ENCODE measurements at places on chromosomes 1 and 21.

- DNase-seq, result no peak
These were observed 1383.7 kb downstream of the MRPL39 start for GRCh38 chr21:24223624-24224023.

DNA sequence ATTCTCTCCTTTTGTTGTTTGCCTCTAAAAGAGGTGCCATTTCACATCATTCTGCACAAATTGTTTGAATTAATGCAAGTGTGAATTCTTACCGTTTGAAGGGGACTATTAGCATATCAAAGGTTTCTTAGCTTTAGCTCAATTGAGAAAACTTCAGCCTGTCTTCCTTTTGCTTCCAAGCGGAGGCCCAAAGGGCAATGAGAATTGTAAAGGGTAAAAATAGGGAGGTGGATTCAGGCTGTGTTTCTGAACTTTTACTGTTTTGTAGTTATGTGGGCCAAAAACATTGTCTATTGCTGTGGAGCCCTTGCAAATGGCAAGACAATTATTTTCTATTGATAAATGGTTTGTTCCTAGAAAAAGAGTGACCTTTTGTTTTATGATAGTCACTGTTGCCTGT is 3.6 kb downstream of the ADGRL2 start:
- DNase-seq, result no peak

DNA sequence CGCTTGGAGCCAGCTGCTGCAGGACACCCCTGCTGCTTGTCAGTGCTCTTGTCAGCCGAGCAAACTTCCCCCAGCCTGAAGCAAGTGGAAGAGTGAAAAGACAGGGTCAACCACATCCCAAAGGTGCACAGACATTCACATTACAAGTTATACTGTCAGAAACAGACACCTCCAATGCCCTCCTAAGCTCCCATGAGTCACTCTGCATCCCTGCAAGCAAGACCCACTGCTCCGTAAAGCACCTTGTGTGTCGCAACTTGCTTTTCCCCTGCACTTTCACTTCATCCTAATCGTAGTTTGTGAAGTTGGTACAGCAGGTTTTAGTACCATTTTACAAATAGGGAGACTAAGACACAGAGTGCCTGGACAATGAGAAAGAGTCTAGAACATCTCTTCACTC is 51.1 kb downstream of the KCNH1 start:
- no peak for DNase-seq

GRCh38 chr1:147600119-147601111 is 59.1 kb downstream of the BCL9 start:
- no peak for DNase-seq

DNA sequence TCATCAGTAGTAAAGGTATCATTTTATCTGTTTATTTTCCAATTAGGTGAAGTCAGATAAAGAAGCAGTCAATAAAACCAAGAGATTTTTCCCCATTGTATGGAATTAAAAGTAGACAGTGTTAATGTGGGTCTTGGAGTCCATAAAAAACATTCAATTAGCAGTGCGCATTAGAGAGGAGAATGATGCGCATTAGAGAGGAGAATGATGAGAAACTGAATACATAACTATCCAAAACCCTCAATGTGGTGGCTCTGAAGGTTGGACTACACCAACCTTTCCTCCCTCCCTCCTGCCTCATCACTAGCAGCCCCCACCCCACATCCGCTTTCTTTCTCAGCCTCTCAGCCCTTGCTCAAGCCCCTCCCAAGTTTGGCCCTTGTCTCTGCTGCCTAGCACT is 99.5 kb downstream of the DAB1 start:
- no peak for DNase-seq

GRCh38 chr1:33010932-33011731 is 25.6 kb downstream of the AK2 start:
- no peak for DNase-seq

DNA sequence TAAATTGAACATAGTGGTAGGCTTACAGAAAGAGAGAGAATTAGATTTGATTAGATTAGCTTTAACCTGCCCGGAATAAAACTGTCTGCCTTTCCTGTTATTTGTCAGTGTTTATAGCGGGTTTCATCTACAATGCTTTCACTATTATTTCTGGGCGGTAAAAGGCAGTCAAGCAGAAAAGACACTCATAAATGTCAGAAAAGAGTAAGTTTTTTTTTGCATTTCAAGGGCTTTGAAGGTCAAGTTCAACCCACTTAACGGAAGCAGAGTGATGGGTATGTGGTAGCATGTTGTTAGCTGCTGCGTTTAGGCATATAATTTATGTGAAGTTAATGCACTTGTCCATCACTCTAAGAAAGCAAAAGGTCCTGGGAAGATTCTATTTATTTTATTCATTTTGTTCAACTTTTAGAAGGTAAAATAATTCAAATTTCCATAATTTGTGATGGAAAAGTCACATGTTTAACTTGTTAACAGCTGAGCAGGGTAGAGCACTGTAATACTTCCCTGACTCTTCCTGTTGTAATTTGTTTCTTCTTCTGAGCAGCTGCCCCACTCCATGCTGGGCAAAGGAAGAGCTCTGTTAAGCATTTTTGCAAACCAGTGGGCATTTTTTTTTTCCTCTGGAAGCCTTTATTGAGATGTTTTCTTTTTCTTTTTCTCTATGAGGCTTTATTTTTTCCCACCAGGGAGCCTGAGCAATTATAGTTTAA is 220.1 kb downstream of the ST6GALNAC3 start:
- DNase-seq, result no peak

Measured in cortex of kidney (tissue), 1 donor.